ENCODE measurements at places on chromosomes 12 and 14. TPM values are rescaled to one million over a fixed set of nuclear protein-coding genes. Genes with fewer than 3 reads are reported as not detected.

GRCh38 chr12:7117670-7118069 is 8.7 kb upstream of the C1RL start:
- H3K4me3 ChIP-seq: no peak overlapping the region
- no peak overlapping the region for H3K27ac ChIP-seq
- peaks cover 11% of the 10 kb centered on the region for H3K4me1 ChIP-seq
- H3K36me3 ChIP-seq: peaks cover 17% of the 10 kb centered on the region

GRCh38 chr12:107748472-107748871 is 12.5 kb downstream of the PRDM4 start:
- H3K4me1 ChIP-seq: peaks cover 7% of the 10 kb centered on the region
- peaks cover 95% of the 10 kb centered on the region for H3K36me3 ChIP-seq
- no peak overlapping the region for H3K27ac ChIP-seq
- no peak for DNase-seq

DNA sequence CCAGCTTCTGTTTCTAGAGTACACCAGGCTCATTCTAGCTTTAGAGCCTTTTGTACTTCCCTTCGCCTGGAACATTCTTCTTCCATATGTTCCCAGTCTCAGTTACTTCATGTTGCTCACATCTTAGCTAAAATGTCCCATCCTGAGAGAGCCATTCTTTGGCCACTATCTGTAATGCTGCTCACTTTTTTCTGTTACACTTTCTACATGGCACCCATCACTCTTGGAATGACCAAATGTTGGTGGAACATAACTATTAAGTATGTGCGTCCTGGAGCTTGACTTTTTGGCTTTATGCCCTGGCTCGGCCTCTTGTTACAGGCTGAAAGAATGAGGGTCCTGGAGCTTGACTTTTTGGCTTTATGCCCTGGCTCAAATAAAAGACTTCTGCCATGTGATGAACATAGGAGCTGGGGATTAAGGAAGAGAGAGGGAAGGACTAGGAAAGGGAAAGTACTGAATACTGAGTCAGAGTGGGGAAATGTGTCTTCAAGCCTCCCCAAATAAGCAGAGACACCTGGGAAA is 442.9 kb upstream of the ATP2B1 start:
- no peaks in the 10 kb centered on the region for H3K36me3 ChIP-seq
- DNase-seq: no peak
- H3K4me1 ChIP-seq: no peaks in the 10 kb centered on the region

GRCh38 chr12:79397609-79398008 is 293.2 kb downstream of the PAWR start:
- H3K27ac ChIP-seq: no peak overlapping the region
- no peak overlapping the region for H3K4me3 ChIP-seq
- no peak for DNase-seq
- no peaks in the 10 kb centered on the region for H3K27me3 ChIP-seq
- H3K4me1 ChIP-seq: no peaks in the 10 kb centered on the region
- H3K36me3 ChIP-seq: no peaks in the 10 kb centered on the region

GRCh38 chr12:11568762-11569478 is 80.6 kb upstream of the ETV6 start:
- H3K36me3 ChIP-seq: no peaks in the 10 kb centered on the region
- no peaks in the 10 kb centered on the region for H3K4me1 ChIP-seq
- H3K27ac ChIP-seq: no peak overlapping the region

DNA sequence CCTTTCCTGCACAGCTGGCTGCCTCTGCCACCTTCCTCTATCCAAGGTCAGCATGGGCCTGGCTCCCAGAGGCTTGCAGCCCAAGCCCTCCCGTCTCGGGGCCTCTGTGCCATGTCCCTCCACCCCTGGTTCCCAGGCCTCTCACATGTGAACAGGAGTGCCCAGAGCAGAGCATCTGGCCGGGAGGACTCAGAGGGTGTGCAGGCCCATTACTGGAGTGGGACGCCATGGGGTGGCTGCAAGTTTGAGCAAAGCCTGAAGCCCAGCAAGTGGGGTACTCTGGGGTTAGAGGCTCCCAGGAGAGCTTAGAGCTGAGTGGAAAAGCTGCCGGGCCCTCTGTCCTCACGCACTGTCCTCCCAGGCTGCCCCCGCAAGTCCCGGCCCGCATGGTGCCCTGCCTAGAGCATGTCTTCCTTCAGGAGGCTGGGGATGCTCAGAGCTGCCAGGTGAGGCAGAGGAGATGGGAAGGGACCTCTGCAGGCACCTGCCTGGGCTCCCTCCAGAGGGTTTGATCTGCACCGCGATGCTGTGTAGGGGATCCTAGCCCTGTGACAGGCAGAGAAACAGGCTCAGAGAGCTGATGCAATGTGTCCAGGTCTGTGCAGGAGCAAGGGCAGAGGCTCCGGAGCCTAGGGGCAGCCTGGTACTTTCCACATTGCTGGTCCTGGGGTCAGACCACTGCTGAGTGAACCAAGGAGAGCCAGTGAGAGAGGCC is 39.8 kb downstream of the DIO3 start:
- no peak overlapping the region for H3K4me3 ChIP-seq
- no peaks in the 10 kb centered on the region for H3K36me3 ChIP-seq
- no peaks in the 10 kb centered on the region for H3K4me1 ChIP-seq
- peaks cover 10% of the 10 kb centered on the region for H3K27me3 ChIP-seq
- no peak for DNase-seq

DNA sequence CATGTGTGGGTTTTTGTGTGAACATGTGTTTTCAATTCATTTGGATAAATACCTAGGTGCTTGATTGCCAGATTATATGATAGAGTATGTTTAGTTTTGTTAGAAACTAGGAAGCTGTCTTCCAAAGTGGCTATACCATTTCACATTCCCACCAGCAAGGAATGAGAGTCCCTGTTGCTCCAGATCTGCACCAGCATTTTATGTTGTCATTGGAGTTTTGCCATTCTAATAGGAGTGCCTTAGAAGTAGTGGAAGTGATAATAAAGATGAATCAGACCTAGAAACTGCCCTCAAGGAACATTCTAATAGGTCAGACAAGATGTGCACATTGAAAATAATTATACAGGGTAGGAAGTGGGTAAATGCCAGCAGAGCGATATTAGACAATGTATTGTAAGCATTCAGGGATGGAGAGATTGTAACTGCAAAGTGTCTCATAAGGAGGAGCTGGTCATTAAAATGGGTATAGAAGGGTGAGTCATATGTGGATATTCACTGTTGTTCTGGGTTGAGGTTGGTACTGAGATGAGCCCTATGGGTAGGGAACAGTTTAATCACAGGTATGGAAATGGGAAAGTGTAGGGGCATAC is 71.4 kb downstream of the MNAT1 start:
- H3K4me3 ChIP-seq: no peak overlapping the region
- H3K27me3 ChIP-seq: no peaks in the 10 kb centered on the region
- DNase-seq: no peak
- H3K27ac ChIP-seq: no peak overlapping the region
- H3K36me3 ChIP-seq: no peaks in the 10 kb centered on the region

DNA sequence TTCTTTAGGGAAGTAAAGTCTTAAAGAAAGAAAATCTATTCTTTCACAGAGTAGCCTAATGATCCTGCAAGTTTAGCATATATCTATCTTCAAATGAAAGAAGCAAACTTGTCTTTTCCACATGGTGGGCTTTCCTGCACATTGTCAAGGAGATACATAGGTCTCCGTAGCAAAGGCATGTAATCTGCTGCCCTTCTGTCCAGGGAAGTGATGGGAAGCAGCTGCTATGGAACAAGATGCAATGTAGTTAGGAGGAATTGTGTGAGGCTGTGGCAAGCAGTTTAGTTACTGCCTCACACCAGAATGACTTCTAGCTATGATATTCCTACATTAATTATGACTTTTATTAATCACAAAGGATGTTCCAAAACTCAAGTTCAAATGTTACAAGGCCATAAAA is 174.4 kb downstream of the PDZRN4 start:
- H3K4me1 ChIP-seq: no peaks in the 10 kb centered on the region
- no peaks in the 10 kb centered on the region for H3K36me3 ChIP-seq
- no peak overlapping the region for H3K27ac ChIP-seq
- H3K27me3 ChIP-seq: no peaks in the 10 kb centered on the region

DNA sequence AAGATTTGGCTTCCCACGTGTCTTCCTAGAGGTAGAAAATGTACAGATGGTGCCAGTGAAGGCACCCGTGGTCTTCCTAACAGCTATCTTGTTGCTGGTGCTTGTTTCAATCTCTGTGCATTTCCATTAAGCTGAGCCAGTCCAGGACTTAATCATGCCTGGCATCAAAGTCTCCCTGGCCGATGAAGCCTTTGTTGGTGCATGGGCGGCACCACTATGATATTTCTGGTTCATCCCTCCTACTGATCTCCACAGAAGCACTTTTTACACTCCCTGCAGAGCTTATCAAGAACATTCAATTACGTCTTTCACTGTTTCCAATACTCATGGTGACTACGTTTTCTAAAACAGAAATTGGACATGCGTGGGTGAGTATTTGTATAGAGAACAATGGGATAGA is 128.4 kb downstream of the TTC8 start:
- H3K36me3 ChIP-seq: no peaks in the 10 kb centered on the region
- H3K4me3 ChIP-seq: no peak overlapping the region
- H3K4me1 ChIP-seq: no peaks in the 10 kb centered on the region
- H3K27me3 ChIP-seq: no peaks in the 10 kb centered on the region
- DNase-seq: no peak

DNA sequence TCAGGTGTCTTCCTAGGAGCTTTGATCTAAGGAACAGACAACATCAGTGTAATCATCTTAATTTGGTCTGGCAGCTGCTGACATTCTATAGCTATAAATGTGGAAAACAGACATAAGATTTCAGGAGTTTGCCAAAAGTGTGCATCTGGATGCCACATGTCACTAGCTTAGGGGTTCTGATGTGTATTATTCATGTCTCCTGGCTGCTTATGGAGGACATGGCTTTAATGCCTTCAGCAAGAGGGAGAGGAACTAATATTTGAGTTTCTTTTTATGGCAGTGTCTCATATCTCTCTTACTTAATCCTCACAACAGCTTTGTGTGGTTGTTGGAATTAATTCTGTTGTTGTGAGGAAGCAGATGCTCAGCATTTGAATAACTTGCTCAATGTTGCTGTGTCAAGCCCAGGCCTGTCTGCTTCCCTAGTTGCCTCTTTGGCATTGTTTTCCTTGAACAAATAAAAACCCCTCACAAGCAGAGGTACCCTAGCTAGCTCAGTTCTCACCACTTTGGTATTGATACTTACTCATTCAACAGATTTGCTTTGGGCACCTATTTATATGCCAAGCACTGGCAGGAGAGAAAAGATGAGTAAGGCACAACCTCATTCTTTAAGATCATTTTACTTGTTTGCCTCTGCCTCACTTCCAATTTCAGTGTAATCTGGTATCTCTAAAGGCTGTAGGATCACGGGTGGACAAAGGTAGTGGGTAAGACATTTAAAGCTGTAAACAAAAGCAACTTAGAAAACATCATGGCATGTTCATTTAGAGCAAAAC is 39.8 kb upstream of the EID3 start:
- no peaks in the 10 kb centered on the region for H3K36me3 ChIP-seq
- H3K27ac ChIP-seq: no peak overlapping the region
- H3K4me3 ChIP-seq: no peak overlapping the region
- no peak for DNase-seq
- H3K4me1 ChIP-seq: no peaks in the 10 kb centered on the region
- H3K27me3 ChIP-seq: no peaks in the 10 kb centered on the region

- H3K4me3 ChIP-seq: no peak overlapping the region
- H3K27ac ChIP-seq: no peak overlapping the region
- DNase-seq: no peak
- H3K27me3 ChIP-seq: no peaks in the 10 kb centered on the region
Observed at GRCh38 chr14:56782711-56783110, 27.6 kb downstream of the OTX2 start.

GRCh38 chr14:67192366-67192765 is 3.1 kb downstream of the GARIN2 start:
- no peaks in the 10 kb centered on the region for H3K4me1 ChIP-seq
- H3K27me3 ChIP-seq: no peaks in the 10 kb centered on the region

DNA sequence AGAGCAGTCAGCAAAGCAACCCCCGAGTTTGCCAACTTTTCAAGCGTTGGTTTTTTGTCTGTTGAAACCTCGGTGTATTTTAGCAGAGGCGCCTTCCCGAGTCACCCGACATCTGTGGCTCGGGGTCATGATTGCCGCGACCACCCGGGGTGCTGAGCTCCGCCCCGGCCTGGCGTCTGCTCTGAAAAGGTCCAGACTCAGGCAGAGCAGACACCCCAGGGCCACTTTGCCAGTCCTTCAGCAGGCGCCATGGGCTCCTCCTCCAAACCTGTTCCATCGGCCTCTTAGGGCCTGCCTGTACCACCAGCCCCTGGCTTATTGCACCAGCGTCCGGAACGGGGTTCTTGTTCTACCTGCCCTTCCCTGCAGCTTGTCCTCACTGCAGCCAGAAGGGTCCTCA is 19.1 kb downstream of the ANKRD9 start:
- no peaks in the 10 kb centered on the region for H3K4me1 ChIP-seq
- no peak overlapping the region for H3K27ac ChIP-seq
- no peaks in the 10 kb centered on the region for H3K27me3 ChIP-seq
- H3K4me3 ChIP-seq: no peak overlapping the region

DNA sequence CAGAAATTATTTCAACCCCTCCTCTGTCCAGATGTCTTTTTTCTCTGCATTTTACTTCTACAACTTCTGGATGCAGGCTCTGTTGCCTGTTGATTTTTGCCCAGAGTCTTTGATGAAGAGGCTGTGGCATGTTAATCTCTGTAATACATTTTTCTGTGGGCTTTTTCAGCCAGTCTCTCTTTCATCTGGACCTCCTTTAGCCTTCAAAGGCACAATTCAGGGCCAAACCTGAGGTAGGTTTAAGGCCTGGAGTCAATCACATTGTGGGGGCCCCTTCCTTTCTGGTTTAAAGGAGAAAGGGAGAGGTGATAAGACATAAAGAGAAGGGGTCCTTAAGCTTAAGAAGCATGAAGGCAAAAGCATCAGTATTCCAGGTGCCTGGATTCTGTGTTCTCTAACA is 553.7 kb downstream of the FLRT2 start:
- no peak for DNase-seq
- no peaks in the 10 kb centered on the region for H3K27me3 ChIP-seq
- H3K4me3 ChIP-seq: no peak overlapping the region

DNA sequence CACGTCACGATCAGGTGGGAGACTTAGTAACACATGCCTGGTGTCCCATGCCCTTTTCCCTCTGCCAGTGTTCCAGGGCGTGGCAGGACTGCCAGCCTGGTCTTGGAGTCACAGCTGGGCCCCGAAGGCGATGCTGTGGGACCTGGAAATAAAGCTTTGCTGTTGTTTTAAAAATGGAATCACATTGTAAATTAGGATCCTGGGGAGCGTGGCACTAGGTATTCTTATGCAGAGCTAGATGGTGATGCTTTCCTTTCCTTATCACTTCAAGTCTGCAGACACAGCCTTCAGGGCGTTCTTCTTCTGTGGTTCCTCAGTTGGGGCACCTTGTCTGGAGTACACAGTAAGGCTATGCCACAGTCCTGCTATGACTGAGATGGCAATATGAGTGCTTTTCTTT is 64.6 kb downstream of the BICD1 start:
- H3K4me3 ChIP-seq: no peak overlapping the region
- DNase-seq: no peak
- no peaks in the 10 kb centered on the region for H3K27me3 ChIP-seq
- H3K4me1 ChIP-seq: no peaks in the 10 kb centered on the region
- H3K36me3 ChIP-seq: no peaks in the 10 kb centered on the region

DNA sequence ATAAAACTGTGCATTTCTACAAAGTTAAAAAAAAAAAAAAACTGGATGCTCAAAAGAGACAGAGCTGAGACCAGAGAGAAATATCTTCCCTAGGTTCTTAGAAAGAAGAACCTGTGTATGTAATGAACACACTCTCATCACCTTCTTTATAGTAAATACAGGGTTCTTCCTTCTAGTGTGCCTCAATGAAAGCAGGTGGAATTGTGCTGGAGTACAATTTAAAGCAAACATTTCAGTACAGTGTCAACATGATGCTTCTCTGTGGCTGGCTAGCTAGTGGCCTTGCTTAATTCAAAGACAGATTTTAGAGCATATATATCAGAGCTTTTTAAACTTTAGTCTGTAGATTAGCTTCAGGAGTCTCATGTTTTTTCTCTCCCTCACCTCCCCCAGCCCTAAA is 249.8 kb upstream of the ARHGAP5 start:
- DNase-seq: no peak
- H3K27me3 ChIP-seq: no peaks in the 10 kb centered on the region
- no peak overlapping the region for H3K27ac ChIP-seq
- no peaks in the 10 kb centered on the region for H3K4me1 ChIP-seq
- no peak overlapping the region for H3K4me3 ChIP-seq

GYS2 gene
- not detected for total RNA-seq

All from left lung (tissue), 14 donors.